ENCODE measurements at places on chromosomes 3 and 15. TPM values are rescaled to one million over a fixed set of nuclear protein-coding genes. Genes with fewer than 3 reads are reported as not detected.

GRCh38 chr3:10552631-10552943 is 47.2 kb upstream of the ATP2B2 start:
- no peak for ATAC-seq

- ATAC-seq, result peak; percentile 40
Measured at GRCh38 chr3:58102390-58102750, 94.1 kb downstream of the FLNB start.

DNA sequence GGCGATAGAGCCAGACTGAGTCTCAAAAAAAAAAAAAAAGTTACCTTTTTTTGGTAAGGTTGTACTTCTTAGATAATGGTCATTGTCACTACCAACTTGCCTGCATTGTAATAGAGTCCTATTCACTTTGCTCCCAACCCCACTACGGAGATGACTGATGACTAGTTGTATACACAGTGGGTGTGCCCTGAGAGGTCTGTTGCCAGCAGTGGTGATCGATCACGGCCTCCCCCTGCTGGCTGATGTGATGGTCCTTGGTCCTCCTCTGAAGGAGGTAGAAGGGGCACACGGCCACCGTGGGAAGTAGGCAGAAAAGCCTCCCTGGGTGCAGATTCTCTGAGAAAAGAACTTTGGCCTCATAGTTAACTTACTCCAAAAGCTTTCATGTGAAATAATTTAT is 10.7 kb downstream of the GCNT3 start:
- no peak for ATAC-seq

DNA sequence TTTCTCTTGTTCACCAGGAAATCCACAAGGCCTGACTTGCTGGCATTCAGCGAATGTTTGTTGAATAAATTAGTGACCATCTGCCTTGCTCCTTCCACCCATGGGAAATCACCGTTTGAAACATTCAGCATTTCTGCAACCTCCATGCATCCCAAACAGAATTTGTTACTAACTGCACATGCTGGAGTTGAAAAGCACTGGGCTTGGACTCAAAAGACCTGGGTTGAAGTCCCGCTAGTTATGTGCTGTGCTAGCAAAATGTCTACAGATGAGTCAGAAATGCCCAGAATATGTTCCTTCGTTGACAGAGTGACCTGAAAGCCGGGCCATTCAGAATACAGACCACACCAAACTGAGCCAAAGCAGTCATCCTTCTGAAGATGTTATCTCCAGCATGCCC is 144.6 kb downstream of the ALDH1A2 start:
- ATAC-seq, result no peak

DNA sequence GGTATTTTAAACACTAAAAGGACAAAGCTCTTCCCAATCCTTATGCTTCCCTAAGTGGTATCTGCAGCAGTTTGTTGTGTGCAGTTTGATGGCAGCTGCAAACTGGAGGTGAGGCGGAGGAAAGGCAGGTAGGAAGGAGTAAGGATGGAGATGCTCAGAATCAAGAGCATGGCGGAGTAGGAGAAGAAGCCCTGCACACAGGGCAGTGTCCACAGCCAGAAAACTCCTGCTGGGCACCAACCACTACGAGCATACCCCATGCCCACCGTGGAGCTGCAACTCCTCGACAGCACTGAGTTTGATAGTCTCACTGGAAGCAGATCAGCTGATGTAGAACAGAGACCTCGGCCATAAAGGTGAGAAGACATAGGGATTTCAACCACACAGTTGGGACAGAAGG is 30.3 kb upstream of the ESYT3 start:
- ATAC-seq, result peak; percentile 27

DNA sequence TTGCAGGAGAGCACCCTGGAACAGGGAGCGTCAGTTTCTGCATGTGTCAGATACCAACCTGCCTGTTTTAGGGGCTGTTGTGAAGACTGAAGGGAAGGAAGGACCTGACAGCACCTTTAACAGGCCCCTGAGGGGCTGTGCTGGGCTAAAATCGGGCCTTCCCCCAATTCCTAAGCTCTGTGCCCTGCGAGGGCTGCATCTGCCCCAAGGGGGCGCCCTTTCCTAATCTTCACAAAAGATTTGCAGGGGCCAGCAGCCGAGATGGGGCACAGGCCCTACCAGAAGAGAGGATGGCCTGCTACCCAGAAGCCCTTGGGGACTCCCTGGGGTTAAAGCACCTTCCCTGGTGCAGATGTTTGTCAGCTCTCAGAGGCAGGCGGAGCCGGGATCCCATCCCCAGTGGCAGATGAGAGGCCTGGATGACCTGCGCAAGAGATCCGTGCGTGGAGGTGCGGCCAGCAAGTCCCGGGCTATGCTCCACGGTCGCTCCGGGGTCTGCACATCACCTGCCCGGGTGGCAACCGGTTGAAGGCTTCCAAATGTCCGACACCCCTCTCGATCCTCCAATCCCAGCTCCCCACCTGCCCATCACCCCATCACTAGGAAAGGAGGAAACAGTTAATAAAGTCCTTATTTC is 53.6 kb downstream of the RHCG start:
- ATAC-seq, result no peak

GRCh38 chr3:52021489-52022268 is 26.0 kb upstream of the RPL29 start:
- ATAC-seq, result no peak

DNA sequence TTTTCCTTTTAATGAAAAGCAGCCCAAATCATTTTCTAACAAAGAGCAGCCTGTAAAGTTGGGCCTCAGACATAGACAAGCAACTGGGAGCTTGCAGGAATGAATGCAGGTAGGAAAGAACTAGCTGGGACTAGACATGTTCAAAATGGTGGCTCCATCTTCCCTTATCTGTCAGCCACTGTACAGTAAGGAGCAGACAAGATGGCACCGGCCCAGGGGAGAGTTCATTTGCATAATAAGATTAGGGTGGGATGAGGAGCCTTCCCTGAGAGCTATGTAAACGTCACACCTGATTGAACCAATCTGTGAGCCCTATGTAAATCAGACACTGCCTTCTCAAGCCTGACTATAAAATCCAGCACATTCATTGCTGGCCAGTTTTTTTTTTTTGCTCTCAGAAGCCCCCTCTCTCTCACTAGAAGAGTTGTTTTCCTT is 59.7 kb upstream of the GK5 start:
- ATAC-seq, result no peak

SPINT1 gene
- total RNA-seq, result 2.0 TPM

DNA sequence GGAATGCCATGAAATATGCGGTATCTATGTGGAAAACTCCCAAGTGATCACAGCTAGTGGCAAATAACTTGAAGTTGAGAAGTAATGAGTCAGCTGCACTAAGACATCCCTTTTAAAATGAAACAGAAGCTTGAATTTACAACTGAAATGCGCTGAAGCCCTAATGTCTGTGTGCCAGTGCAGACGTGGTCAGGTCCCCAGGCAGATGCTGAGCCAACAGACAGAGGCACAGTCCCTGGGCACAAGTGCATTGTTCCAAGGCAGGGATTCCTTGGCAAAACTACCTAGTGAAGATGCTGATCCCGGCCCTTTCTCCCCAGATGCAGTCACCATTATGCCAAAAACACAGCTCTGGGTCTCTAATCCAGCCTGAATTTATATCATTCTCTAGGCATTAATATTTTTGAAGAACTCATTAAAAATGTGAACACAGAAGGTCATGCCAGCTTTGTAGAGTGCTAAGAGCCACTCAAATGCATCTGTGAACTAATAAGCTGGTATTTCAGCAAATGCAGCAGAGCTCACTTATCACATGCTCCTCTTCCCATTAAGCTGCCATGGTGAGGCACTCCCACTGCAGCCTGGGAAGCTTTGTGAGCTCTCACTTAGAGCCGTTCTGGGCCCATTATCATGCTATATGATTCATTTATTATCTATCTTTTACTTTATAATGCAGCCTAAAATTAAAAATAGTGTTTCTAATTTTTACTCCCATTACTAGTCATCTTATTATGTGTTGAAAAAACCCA is 200.1 kb downstream of the GABRB3 start:
- ATAC-seq, result no peak

DNA sequence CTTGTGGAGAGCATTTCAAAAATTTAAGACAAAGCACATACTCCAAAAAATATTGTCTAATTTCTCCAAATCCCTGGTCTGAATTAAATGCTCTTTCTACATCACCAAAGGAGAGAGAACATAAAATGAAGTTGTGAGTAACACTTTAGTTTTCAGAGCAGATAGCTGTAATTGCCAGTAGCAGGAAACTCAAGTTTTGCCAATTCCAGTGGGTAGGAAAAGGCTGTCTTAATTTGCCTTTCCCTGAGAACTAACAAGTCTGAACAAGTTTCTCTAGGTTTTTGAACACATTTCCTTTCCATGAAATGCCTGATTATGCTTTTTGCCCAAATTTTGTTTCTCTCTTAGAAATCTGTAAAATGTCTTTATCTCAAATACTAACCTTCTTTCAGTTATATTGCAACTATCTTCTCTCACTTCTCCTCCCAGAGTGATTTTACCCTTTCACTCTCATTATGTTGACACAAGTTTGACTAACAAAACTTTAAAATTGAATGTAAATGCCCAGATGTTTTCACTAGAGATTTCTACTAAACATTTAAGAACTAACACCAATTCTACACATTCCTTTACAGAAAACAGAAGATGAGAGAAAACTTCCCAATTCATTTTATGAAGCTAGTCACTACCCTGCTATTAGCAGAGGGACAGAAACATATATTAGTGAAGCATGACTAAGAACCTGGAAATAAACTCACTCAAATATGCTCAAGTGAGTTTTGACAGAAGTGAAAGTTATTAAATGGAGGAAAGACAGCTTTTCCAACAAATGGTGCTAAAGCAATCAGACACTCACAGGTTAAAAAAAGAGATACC is 38.4 kb downstream of the RFX7 start:
- ATAC-seq, result no peak

- no peak for ATAC-seq
Measured at GRCh38 chr15:52328680-52329079, 33.1 kb upstream of the MYO5C start.

TMA7 gene
- total RNA-seq, result 200 TPM

DNA sequence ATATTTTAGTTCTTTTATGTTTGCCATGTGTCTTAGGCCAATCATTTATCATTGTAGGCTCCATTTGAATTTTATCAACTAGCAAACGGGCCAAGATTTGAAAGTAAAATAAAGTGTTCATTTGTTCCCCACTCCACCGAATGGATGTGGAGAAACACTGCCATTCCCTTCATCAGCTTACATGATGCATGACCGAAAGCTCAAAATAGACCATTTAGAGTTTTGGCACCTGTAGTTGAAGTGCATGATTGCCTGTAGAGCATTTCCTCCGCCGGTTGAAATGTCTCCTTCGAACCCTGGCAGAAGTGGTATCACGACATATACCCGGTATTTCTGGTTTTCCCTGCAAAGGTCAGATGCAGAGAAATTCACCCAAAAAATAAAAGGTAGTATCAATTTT is 165.6 kb downstream of the PLD1 start:
- ATAC-seq, result no peak

DNA sequence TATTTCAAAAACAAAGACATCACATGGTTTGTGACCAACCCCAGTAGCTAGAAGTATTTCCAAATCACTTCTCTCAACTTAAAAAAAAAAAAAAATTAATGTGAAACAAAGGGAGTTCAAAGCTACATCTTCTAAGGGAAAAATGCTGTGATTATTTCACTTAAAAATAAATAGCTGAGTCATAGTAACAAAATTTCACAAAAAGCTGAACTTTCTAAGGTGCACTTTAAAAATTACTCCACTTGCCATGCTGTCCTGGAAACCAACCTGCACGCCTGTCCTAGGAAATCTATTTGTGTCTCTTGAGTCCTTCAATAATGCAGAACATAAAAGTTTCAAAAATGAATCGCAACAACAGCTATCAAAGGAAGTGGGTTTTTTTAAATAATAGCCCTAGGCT is 1.8 kb downstream of the ACAP2 start:
- no peak for ATAC-seq

CDCP1 gene
- 4.2 TPM for total RNA-seq

SOX14 gene
- not detected for total RNA-seq

GRCh38 chr15:63243776-63244175 is 33.6 kb upstream of the APH1B start:
- no peak for ATAC-seq

- no peak for ATAC-seq
Measured at GRCh38 chr3:35921718-35922117, 282.4 kb downstream of the ARPP21 start.

CD86 gene
- 3.1 TPM for total RNA-seq

DNA sequence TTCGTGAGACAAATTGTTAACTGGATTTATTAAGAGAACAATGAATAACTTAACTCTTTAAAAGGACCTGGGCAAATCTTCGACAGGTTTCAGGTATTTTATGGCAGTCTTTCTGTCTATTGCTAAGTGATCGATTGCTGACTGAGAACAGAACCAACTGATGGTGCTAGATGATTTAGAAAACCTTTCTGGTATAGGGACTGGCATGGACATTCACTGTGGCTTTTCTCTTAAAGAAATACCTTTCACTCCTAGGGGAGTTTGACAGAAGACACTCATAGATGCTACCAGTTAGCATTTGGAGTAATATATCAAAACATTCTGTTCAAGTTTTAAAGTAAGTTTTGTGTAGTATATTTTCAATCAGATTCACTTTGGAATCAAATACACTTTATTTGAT is 654 bp downstream of the PPARG start:
- ATAC-seq, result no peak

DNA sequence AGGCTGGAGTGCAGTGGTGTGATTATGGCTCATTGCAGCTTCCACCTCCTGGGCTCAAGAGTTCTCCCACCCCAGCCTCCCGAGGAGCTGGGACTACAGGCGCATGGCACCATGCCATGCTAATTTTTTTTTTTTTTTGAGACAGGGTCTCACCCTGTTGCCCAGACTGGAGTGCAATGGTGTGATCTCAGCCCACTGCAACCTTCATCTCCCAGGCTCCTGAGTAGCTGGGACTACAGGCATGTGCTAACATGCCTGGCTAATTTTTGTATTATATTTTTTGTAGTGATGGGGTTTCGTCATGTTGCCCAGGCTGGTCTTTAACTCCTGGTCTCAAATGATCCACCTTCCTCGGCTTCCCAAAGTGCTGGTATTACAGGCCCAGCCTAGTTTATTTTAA is 4.0 kb downstream of the TEX9 start:
- ATAC-seq, result no peak

VGLL3 gene
- total RNA-seq, result 32.2 TPM

CLCN2 gene
- 6.8 TPM for total RNA-seq

COL6A6 gene
- not detected for total RNA-seq

LRRN1 gene
- 3.1 TPM for total RNA-seq

DNA sequence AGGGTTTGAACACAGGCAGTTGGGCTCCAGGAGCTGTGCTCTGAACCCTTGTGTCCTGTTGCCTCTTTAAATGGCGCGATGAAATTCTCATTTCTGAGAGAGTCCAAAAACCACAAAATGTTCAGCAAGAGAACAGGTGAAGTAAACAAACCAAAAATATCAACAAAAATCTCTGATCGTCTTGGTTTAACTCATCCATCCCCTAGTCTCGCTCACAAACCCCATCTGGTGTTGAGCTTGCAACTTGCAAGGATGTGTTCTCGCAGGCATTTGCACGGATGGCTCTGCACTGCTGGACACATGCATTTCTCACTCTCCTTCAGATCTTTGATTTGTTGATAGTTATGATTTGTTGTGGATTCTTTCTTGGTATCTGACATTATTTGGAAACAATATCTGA is 31.1 kb downstream of the FAH start:
- no peak for ATAC-seq

GRCh38 chr3:36843065-36844051 is 79.0 kb upstream of the DCLK3 start:
- ATAC-seq, result no peak

GRCh38 chr3:14634763-14635400 is 16.7 kb upstream of the CCDC174 start:
- ATAC-seq, result no peak

GRCh38 chr15:83282776-83283137 is 1.7 kb downstream of the BNC1 start:
- no peak for ATAC-seq

NRG4 gene
- total RNA-seq, result 0.12 TPM
